ENCODE measurements at places on chromosomes 7 and 10.
A peak's percentile ranks its signal among the peaks of the same experiment; 100 is the strongest.

DNA sequence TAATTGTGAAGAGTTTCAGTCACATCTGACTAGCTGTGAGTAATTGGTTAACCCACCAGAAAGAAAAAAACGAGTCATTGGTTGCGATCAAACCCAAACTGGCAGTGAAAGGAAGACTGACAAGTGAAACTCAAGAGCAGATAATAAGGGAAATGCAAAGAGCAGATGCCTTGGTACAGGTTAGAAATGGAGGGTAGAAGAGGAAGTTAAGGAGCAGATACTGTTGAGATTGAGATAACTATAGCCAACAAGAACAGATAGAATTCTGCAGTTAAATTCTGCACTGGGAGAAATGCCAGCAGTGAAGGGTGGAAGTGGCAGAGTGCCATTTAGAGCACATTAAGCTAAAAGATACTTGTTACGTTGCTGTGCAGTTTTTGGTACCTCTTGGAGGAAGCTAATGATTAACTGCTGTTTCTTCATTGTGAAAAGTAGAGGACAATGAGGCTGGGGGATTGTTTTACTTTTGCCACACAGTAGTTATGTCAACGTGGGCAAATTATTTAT, 65.8 kb downstream of the CDK13 start:
- no peak for DNase-seq

DNA sequence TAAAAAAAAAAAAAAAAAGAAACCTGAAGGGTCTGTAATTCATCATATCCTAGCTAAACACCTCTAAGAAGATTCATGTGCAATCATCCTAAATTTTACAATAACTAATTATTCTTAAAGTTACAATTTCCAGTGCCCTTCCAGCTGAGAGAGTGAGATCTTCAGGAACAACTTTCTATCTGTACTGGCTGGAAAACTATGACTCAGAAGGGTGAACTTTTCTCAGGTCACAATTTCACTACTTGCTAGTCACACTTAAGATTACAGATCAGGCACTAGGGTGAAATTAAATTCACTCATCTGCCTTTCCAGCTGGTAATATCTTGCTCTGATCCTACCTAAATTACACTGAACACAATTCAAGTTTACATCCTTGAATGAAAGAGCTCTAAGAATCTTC, 158.8 kb downstream of the ANK3 start:
- no peak for DNase-seq

DNA sequence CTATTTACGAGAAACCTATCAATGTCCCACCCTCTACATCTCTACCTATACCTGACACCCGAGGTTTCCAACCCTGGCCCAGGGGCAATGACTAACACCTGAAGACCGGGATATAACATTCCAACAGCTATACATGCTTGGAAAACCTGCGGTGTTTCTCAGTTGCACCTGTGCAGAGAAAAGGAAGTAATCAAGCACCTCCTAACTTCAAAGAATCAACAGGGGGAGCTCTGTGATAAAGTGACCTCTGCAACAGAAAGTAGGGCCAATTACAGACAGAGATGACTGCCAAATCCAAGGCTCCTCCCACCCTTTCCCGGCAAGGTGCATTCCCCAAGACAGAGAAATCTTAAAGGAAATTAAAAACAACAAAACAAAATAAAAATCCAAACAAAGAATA, 41.3 kb downstream of the CCDC6 start:
- DNase-seq, result peak; percentile 9

DNA sequence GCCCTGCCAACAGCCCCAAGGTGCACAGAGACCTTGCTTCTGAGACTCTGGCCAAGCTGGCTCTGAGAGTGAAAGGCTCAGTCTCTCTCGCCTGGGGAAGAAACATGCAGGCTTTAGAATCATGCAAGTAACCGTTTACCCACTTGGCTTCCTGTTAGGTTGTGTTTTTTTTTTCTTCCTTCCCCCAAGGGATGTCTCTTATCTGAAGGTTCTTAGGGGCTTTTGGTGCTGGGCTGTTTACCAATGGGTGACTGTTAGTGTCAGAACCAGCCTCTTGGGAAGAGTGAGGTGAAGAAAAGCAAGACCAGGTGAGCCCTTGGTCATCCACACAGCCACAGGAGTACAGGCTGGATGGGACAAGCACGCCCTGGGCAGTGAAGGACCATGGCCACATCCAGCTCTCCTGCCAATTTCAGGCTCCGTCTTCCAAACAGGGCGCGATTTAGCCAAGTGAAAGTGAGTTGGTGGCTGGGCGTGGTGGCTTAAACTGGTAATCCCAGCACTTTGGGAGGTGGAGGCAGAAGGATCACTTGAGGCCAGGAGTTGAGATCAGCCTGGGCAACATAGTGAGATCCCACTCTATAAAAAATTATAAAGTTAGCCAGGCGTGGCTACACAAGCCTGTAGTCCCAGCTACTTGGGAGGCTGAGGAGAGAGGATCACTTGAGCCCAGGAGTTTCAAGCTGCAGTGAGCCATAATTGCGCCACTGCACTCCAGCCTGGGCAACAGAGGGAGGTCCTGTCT, 76.3 kb upstream of the CUX1 start:
- DNase-seq, result no peak

DNA sequence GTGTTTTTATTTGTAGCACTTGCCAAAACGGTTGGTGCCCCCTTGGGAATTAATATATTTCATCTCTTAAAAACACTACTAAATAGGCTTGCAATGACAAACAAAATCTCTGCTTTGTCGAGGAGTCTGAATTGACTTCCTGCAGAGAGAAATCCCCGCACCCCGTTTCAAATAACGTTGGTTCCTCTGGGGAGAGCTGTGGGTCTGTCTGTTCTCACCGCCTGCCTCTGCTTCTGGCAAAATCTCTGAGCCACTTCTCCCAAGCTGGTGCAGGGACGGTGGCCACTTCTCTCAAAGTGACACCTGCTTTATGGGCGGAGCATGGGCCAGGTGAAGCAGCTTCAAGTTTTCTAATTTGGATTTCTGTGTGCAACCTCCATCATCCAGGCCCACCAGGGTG, 186.3 kb upstream of the ADARB2 start:
- no peak for DNase-seq

DNA sequence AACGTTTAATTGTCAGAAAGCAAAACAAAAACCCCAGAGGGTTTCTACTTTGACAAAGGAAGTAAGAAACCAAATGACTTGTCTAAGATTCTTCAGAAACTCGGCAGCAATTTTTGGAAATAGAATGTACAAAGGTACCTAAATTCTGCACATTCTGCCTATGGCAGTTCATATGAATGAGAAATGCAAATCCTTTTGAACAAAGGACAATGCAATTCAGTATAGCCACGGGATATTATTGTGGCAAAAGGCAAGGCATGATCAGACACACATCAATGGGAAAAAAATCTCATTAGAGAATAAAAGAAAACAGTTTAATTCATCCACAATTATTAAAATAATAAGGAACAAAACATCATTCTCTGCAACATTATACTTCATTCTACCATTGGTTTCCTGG, 93.4 kb downstream of the SEMA3C start:
- no peak for DNase-seq

GRCh38 chr7:111235709-111236108, 144.8 kb downstream of the LRRN3 start:
- no peak for DNase-seq

DNA sequence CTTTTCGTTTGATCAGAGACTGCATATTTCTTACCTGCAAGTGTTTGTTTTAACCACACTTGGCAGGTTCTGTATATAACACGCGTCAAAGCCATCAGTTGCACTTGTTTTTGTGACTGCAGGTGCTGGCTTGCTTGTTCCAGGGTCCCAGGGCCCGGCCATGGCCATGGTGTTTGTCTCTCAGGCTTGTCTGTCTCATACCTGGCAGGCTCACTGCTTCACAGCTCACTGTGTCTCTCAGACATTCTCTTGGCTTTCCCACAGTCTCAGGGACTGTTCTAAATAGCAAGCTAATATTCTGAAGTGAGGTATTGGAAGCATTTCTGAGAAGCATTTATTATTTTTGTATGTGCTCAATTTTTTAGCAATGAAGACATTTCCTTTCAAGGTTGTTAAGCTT, 46.9 kb downstream of the GPR141 start:
- no peak for DNase-seq

DNA sequence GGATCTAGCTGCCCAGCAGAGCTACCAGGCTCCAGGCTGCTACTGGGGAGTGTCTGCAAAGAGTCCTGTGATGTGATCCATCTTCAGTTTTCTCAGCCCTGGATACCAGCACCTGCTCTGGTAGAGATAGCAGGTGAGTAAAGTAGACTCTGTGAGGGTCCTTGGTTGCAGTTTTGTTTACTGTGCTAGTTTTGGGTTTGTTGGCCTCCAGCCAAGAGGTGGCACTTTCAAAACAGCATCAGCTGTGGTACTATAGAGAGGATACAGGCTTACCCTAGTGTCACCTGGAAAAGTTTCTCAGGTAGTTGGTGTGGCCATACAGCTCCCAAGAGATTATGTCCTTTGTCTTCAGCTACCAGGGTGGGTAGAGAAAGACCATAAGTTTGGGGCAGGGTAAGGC, 56.3 kb downstream of the MTERF1 start:
- no peak for DNase-seq

- DNase-seq, result no peak
Measured at GRCh38 chr10:92567952-92568600, 5.8 kb downstream of the IDE start.

DNA sequence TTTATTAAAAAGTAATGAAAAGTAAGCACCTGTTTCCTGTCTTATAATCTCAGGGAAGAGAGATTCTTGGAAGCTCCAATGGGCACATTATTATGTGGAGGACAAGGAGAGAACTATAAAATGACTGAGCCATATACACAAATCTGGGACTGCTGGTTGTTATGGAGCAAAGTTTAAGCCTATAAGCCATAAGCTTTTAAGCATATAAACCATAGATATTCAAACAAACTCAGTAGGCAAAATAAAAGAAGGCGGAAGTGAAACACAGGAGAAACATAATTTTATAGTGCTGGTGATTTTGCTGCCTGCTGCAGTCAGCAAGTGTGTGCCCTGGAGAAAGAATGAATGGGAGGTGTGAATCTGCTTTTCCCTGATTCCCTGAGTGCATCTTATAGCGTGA, 274.4 kb downstream of the KIF20B start:
- DNase-seq, result no peak

DNA sequence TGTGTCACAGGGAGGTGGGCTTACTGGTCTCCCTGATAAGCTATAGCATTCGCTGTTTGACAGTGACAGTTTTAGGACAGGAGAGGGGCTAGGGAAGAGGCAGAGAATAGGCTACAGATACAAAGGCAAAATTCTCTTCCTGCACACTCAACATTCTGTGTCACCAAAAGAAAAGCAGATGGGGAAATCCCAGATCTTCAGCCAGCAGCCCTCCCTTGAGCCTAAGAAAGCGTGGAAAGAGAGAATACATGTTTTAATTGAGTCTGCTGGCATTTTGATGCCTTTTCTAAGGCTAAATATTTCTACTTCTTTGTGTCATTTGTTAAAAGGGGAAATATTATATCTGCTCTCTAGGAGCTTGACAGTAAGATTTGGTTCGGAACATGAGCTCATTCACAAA, 247.0 kb downstream of the TRIL start:
- no peak for DNase-seq

DNA sequence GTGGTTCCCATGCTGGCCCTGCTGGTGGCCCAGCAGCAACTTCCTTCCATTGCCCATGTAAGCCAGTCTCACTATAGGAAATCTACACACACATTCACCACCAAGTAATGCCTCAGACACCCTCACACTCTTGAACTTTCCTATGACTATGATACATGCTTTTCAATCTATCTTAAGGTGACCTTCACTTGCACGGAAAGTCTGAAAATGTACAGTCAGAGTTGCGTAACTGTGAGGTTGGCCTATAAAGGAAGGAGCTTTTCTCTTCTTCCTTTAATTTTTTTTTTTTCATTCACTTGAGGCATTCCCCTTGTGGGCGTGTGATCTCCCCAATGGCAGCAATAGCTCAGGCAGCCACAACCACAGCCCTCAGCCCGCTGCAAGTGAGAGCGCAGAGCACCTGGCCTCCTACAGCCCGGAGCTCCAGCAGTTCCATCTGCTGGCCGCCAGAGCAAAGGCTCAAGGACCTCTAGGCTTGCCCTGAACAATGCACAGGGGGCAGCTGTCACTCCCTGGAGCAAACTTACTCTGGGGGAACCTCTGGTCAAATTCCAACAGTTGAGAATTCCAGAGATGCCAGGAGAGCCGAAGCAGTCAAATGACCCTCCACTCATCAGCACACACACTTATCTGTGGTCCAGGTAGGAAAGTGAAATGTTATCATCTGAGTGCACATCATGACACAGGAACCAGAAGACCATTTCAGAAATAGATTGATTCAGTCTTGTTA, 123.1 kb upstream of the ADO start:
- no peak for DNase-seq

GRCh38 chr10:132582771-132583170, 45.2 kb downstream of the INPP5A start:
- DNase-seq, result no peak

DNA sequence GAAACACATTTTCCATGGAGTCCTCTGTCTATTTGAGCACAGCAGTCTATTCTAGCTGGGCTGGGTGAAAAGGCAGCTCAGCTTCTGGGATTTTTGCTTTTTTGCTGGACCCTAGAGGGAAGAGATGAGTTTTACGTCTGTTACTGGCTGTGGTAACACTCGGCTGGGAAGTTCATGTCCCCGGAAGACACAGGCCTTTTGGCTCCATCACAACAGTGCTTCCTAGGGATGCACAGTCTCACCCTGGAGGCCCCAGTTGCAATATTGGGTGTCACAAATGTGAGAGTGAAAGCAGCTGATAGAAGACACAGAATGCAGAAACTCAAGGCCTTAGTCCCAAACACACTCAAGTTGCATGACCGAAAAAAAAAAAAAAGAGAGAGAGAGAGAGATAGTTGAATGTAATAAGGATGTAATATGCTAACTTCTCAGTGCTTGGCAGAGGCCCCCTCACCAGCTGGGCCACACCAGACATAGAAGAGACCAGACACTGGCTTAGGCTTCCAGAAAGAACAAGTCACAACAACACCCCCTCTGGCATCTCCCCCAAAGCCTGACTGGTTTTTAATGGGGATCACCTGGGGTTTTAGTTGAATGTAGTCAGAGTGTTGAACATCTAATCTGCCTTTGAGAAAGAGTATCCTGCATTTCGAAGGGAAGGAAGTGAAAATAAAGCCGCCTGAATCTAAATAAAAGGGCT, 545.4 kb upstream of the FZD8 start:
- DNase-seq, result no peak

DNA sequence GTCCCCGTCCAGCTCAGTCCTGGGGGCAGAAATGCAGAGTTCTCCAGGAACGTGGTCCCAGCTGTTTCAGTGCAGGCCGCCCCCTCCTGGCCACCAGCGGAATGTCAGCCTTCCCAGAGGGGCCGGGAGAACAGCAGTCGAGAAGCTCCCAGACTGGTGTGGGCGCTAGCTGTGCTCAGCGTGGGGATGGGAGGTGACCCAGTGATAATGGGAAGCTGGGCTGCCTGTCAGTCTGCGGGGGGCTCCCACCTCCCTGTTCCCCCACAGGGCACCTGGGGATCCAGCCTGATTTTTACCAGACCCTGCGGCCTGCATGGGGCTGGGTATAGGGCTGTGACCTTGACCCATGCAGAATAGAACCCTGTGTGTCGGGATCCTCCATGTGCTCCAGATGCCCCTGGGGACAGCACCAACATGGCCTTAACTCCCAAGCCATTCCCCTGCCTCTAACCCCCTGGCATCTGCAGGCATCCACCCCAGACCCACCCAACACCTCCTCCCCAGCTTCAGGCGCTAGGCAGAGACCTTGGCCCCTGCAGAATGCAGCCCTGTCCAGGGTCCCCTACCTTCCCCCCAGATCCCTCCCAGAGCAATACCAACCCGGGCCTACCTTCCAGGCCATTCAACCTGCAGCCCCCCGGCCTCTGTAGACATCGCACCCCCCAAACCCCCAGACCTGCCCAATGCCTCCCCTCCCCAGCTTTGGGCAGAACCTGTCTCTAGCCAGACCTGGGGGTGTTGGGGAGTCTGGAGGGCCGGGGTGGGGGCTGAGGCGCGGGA, 880 bp upstream of the ELN start:
- peak; percentile 28 for DNase-seq
